Activated CD8-positive, alpha-beta T cell treated with anti-CD3 and anti-CD28 coated beads for 36 hours (primary cell): ENCODE measurements at places on chromosomes 6 and 20. TPM values are rescaled to one million over a fixed set of nuclear protein-coding genes. Genes with fewer than 3 reads are reported as not detected.

Gene CLVS2
- total RNA-seq = not detected

Gene MANEA
- 16.1 TPM for total RNA-seq

Gene LHFPL5
- total RNA-seq = not detected

Gene TMEM244
- not detected for total RNA-seq

Gene LYRM4
- 43.5 TPM for total RNA-seq

Gene TP53TG5
- total RNA-seq = 0.29 TPM

Gene HDGFL1
- total RNA-seq = not detected

Gene SLC22A7
- total RNA-seq = not detected

Gene POPDC3
- not detected for total RNA-seq

Gene CYB5R4
- total RNA-seq = 26.9 TPM

Gene AURKA
- 97.5 TPM for total RNA-seq

Gene UBR2
- 24.5 TPM for total RNA-seq

Gene AGPAT4
- total RNA-seq = 3.5 TPM

Gene GPR6
- not detected for total RNA-seq

Gene SNX21
- 1.7 TPM for total RNA-seq

Gene ENPP5
- total RNA-seq = 0.40 TPM

Gene VWA7
- 1.6 TPM for total RNA-seq

Gene XKR7
- total RNA-seq = not detected
